ENCODE measurements at places on chromosomes 1 and 21.

DNA sequence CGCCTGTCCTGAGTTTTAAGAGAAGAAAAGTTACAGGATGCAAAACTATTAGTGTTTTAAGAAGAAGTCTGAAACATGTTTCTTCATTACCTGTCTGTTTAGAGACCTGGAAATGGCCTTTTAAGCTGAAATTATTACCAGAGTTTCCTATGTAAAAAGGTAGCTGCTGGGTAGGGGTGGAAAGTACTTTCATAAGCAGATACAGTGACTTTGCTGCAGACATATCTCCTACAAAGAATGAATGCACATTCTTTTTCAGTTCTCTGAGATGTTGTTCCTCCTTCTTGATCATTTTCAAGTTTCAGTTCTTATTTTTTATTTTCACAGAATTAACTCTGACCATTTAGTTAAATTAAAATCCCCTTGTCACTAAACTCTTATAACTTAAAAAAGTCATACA is 1329.6 kb downstream of the KCNT2 start:
- no peak for DNase-seq

DNA sequence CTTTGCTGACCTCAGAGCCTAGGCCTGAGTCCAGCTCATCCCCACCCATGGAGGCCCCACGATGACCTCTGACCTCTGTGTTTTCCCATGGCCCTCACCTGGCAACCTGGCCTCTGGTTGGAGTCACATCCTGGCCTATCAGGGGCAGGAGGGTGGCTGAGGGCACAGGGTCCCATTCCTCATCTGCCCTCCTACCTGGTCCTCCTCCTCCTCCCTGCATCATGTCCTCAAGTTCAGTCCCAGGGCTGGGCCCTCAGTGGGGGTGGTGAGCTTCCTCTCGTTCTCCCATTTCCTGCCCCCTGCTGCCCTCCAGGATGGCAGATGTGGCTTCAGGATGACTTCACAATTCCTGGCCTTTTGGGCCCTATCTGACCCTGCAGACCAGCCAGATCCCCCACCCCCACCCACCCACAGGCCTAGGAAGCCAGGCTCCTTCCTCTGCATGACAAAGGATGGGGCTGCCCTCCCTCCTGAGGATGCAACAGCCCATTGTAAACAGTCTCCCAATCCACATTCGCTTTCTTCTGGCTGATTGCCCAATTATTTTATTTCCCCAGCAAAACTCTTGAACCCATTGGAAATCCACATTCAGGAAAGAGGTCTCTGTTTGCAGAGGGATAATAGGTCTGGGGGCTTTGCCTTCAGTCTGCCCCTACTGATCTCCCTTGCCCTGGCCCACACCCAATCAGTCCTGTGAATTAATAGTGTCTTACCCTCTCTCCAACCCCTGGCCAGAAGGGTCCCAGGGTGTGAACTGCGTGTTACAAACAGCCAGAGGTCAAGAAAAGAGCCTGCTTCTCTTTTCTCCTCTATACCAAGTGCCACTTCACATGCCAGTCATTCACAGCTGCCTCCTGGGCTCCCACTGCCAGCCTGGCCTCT is 10.3 kb upstream of the LEFTY1 start:
- no peak for DNase-seq

DNA sequence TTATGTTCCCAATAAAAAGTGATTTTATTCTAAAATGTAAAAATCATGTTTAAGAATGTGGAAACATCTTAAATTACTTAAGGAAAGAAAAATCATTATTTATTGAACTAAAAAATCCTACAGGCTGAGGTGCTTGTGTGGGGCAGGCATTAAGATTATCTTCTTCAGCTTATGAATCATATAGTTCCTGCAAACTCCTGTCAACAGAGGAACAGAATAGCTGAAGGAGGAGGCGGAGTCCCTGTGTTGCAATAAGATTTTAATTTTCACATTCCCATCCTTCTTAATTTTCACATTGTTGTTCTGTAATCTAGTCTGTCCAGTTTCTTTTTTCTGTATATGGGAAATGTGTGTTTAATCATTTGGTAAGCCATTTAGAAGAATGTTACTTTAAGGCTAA is 20.6 kb upstream of the OLFML3 start:
- DNase-seq: no peak

- DNase-seq: no peak
These were observed 648 bp downstream of the ATP5PF start for GRCh38 chr21:25733859-25734653.

- DNase-seq: no peak
These were observed 123.7 kb downstream of the UBE2U start for GRCh38 chr1:64327119-64327518.

GRCh38 chr1:201734786-201735185 is 94.2 kb upstream of the IPO9 start:
- no peak for DNase-seq

DNA sequence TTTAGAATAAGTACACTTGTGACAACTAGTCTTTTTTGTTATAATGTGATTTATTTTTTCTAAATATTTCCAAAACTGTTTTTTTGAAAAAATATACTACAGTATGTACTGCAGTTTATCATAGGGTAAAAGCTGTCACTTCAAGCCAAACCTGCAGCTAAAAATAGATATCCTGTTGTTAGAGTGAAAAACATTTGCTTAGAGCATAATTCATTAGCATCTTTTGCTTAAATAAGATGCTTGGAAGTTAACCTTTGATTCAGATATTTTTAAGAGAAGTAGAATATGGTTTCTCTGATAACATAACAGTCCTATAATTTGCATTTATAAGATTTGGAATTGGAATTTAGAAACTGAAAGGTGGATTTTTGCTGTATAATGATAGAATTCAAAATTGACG is 21.5 kb downstream of the PRKACB start:
- no peak for DNase-seq

- no peak for DNase-seq
These were observed 9.7 kb upstream of the LHX8 start for GRCh38 chr1:75124510-75124909.

DNA sequence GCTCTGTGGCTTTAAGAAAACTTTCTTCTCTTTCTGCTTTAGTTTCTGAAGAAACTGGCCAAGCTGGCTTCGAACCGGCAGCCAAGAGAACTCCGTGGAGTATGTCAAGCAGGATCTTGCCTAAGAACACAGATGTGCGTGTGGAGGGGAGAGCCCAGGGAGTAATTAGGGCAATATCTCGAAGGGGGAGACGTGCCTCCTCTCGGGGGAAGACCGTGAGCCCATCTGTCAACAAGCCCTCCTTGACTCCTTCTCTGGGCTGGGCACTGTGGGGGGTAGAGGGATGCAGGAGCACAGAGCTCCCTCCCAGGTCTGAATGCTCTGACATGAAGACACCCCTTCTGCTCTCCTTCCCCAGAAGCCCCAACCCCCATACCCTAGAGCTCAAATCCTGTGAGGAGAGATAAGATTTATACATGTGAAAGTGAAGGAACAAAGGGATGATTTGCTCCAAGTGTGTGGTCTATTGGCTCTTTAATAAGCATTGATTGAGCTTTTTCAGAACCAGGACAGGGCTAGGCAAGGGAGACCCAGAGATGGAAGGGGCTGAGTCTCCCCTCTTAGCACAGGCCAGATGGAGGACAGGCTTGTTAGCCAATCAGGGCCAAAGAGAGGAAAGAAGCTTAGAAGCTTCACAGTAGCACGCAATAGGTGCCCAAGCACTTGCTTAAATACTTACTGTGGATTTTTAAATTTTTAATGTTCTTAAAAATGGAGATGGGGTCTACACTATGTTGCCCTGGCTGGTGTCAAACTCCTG is 37.5 kb downstream of the EDN2 start:
- DNase-seq: no peak

DNA sequence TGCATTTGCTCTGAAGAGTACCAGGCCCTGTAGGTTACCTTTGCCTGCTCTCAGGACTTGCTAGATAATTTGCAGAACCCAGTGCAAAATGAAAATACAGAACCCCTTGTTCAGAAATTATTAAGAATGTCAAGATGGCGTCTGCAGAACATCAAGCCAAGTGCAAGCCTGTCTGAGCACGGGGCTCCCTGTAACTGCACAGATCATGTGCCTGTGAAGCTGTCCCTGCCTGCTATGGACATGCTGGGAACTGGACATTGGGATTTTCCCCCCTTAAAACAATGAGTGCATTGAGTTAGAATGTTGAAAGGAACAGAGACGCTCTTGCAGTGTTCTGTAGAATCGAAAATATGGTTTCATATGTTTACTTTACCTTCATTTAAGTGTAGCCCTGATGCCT is 2.9 kb downstream of the CLDN14 start:
- no peak for DNase-seq

- no peak for DNase-seq
These were observed 48.6 kb downstream of the TRAF5 start for GRCh38 chr1:211375146-211375818.

DNA sequence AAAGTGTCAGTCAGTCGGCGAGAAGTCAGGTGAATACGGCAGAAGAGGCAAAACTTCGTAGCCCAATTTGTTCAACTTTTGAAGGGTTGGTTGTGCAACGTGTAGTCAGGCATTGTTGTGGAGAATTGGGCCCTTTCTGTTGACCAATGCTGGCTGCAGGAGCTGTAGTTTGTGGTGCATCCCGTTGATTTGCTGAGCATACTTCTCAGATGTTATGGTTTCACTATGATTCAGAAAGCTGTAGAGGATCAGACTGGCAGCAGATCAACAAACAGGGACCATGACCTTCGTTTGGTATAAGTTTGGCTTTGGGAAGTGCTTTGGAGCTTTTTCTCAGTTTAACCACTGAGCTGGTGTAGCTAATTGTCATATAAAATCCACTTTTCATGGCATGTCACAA is 190.2 kb upstream of the ADAMTS5 start:
- no peak for DNase-seq

DNA sequence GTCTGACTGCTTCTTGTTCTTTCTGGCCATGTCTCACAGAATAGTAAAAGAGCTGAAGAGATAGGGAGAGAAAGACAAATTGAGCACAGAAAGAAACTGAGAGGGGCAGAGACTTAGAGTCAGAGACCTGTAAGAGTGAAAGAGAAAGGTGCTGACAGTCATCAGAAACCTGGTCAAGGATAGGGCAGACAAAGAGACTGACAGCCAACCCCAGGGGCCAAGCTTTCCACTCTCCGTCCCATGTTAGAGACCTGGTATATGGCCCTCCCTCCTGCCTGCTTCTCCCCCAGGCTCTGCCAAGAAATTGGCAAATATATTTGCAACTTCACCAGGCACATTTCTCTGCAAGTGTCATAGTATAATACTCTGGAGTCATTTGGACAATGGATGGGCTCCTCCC is 64.6 kb downstream of the RHBG start:
- DNase-seq: no peak

DNA sequence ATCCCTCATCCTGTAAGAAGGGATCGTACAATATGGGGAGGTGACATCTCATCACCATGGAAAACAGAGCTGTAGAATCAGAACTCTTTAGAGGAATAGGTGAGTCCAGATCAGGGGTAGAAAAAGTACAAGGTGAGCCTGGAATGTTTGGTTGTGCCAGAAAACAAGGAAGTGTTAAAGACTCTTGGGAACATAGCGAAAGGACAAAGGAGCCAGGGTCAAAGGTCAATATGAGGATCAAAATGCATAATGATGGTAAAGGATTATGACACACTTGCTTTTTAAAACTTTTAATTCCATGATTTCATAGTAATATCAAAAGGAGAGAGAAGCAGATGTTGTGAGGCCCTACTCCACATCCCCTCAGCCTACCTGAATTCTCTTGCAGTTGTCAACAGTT is 19.2 kb upstream of the TRIM33 start:
- no peak for DNase-seq

DNA sequence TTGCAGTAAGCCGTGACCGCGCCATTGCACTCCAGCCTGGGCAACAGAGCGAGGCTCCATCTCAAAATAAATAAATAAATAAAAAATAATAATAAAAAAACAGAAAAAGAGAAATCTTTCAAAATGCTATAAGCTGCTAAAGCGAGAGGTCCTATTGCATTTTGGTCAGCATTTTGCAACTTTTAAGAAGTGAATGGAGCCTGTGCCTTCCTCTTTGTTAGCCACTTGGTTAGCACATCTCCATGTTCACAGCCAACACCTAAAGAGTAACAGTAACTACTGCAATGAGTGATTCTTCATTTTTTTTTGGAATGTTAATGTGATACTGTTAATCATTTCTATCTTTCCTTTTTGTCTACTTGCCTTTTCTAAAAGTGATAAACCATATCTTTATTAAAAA is 80.6 kb downstream of the ERG start:
- DNase-seq: no peak

DNA sequence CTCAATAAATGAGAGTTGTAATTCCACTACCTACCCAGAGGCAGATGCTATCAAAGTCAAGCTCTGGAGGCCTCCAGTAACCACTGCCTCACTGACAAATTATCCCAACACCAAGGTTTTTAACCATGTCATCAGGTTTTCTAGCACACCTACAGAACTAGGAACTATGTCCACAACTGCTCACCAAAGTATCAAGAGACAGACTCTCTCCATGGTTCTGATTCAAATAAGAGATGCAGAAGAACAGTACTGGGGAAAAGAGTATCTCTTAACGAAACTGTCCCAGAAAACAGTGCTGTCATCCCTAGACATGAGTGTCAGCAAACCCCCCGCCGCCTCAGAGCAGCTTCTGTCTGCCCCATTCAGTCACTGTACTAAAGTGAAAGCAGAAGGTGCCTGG is 301.7 kb downstream of the OMA1 start:
- DNase-seq: no peak

DNA sequence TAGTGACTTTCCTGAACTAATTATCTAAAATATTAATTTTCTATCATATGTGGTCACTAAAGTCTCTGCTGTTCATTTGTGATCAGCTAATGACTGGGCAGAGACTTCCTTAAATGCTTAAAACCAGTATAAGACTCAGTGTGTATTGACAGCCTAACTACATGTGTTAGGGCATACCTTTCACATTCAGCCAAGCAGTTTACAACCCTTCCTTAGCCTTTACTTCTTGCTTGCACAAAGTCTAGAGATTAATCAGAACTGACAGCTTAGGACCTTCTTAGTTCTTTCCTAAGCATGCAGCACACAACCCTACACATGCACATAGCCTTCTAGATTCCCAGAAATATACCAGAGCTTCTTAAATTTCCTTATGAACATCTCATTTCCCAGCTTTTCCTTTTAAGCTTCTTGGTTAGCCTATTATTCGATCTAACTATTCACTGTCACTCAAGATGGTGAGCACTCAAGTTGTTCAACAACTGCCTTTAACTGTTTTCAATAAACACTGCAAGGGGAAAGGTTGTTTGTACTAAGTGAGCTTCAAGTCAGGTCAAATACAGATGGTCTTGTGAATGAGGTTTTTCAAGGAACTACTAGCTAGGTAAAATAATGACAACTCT is 13.4 kb downstream of the EYA3 start:
- no peak for DNase-seq
